NCI-H2029 treated with DMSO at 0.1 percent for 48 hours (cell line): ENCODE measurements at places on chromosomes 11 and 22.

- DNase-seq: no peak
These were observed 3.4 kb upstream of the FADS1 start for GRCh38 chr11:61820174-61820573.

GRCh38 chr22:40593460-40594273 lies 42.9 kb downstream of the MRTFA start:
- DNase-seq: no peak

DNA sequence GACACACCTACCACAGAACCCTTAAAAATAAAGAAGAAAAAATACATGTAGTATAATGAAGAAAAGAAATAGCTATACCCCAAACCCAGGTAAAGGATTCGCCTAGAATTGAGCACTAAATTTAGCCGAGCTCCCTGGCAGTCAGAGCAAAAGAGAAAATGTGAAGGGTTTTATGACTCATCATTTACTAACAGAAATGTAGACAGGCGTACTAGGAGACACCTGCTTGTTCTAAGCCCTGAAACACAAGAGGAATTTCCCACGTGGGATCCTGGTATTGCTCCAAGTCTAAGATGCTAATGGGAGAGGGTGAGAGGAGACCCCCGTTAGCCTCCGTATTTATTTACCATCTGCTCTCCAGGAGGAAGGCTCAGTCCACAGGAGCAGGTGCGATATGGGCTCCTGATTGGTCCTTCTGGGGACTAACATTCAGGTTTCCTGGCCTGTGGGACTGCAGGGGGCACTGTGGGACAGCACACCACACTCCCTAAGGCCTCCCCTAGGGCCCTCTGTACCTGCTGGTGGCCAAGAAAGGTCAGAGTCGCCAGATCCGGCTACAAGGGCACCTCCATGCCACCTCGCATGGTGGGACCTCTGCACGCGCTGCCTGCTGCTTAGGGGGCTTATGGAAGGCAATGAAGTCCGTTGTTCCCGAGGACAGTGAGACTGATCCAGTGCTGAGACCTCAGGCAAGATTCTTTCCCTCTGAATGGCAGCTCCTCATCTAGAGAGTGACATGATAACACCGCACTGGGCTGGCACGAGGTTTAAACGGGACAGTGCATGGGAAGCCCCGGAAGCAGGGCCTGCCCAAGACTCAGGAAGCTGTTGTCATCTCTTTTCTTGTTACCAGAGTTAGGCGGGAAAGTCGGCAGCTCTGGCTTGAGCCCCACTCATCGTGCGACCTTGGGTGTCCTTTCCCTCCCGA lies 25.8 kb downstream of the KCNC1 start:
- DNase-seq: peak; percentile 89

- no peak for DNase-seq
These were observed 477.8 kb downstream of the BRD1 start for GRCh38 chr22:49349841-49350381.

GRCh38 chr11:78161962-78162371 lies 22.5 kb upstream of the ALG8 start:
- no peak for DNase-seq

DNA sequence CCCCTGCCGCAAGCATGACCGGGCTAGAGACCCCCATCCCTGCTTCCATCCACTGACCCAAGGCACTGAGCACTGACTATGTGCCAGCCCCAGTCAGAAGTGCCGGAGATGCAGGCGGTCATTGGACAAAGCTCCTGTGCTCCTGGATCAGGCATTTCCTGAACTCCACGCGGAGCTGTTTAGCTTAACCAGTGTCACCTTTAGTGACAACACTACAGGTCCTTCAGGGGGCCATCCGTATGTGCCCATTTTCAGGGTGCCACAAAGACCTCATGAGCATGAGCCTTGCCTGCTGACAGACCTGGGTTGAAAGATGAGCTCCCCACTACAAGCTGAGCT lies 63.0 kb upstream of the FGF3 start:
- no peak for DNase-seq

DNA sequence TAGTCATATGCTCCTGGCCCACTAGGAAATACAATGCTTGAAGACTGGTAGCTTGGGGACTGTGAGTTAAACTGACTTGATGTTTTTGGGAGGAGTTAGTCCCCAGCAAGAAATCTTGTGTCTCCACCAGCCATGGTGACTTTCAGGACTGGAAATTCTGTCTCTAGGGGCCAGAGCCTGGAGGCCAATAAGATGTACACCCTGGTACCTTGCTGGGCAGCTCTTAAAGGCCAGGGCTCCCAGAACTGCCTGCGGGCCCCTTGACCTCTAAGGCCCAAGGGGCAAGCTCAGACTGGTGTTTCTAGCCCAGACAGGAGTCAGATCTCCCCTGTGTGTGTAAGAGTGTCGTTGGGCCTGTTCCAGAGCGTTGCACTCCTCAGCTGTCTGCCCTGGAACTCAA lies 128.7 kb upstream of the C11orf58 start:
- no peak for DNase-seq

DNA sequence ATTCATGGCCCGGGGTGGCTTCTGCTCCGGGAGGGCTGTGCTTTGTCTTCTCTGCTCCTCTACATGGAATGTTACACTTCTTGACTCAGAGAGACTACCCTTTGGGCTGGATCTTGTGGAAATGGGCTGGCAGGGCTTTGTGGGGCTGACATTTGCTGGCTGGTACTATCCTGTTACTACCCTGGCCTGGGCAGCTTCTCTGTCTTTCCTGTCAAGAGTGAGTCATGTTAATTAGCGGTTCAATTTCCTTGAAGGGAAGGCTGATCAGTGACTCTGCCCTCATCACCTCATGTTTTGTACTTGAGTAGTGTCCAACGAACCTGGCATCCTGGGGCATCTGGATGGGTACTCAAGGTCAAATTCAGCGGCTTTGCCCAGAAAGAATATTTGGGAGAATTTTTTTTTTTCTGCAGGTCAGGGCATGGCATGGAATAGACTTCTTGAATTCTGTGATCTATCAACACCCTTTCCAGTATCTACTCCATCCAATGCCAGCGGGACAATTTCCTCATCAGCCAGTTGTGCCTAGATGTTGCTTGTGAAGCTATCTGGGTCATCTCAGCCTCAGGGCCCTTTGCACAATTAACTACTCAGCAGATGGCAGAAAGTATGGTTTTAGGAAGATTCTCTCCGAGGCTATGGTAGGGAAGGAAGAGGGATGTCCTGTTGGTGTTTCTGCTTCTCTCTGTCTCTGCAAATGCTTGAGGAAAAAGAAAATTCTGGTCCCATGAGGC lies 140.5 kb upstream of the PLET1 start:
- DNase-seq: no peak

- DNase-seq: no peak
These were observed 71.7 kb upstream of the EIF3M start for GRCh38 chr11:32511926-32512325.

DNA sequence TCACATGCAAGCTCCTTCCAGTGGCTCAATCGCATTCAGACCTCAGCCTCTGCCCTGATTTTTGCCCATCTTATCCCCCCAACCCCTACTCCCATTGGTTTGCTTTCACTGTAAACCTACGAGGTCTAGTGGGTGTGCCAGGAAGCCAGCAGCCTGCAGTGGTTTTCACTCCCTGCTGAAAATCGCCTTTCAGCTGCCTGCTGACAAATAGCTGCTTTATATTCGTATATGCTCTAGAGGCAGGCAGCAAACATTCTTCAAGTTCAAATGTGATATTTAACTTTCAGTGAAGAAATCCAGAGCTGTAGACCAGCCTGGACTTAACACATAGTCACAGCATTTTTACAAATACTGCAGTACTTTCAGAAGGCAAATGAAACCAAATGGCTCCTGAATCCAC lies 92.8 kb upstream of the APOA1 start:
- DNase-seq: no peak

- DNase-seq: peak; percentile 36
These were observed 52.5 kb upstream of the SUSD2 start for GRCh38 chr22:24128631-24129262.

DNA sequence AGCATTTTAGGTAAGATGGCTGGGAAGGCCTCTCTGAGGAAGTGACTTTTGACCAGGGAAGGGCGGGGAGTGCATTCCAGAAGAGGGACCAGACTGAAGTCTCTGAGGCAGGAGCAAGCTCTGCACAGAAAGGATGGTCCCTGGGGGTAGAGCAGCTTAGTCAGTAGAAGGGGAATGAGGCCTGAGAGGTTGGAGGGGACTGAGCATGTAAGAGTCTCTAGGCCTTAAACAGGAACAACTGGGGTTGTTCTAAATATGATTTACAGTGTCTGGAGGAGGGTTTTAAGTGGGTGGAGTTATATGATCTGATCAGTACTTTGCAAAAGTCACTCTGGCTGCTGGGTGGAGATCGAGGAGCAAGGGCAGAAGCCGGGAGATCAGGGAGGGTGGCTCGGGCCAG lies 31.7 kb upstream of the TEF start:
- no peak for DNase-seq

DNA sequence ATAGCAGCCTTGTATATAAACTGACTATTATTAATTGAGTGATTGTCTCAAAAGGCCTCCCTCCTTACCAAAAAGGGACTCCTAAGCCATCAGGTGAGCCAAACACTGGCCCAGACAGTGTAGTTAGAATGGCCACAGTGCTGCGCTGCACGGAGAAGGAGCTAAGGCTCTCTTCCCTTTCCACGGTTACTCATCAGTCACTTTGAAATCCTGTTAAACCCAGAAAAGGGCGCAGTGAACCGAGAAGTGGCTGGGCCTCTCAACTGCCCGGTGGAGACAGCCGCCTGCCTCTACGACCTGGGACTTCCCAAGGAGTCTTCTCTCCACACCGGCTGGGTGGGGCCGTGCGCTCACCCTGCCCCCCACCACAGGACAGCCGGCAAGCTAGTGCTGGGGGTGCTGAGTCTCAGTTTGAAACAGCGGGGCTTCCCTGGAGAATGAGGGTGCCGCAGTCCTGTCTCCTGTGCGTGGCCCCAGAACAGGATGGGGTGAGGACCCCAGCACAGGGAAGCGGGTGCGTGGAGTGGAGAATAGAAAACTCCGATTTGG lies 1.3 kb downstream of the MYH9 start:
- DNase-seq: peak; percentile 85

DNA sequence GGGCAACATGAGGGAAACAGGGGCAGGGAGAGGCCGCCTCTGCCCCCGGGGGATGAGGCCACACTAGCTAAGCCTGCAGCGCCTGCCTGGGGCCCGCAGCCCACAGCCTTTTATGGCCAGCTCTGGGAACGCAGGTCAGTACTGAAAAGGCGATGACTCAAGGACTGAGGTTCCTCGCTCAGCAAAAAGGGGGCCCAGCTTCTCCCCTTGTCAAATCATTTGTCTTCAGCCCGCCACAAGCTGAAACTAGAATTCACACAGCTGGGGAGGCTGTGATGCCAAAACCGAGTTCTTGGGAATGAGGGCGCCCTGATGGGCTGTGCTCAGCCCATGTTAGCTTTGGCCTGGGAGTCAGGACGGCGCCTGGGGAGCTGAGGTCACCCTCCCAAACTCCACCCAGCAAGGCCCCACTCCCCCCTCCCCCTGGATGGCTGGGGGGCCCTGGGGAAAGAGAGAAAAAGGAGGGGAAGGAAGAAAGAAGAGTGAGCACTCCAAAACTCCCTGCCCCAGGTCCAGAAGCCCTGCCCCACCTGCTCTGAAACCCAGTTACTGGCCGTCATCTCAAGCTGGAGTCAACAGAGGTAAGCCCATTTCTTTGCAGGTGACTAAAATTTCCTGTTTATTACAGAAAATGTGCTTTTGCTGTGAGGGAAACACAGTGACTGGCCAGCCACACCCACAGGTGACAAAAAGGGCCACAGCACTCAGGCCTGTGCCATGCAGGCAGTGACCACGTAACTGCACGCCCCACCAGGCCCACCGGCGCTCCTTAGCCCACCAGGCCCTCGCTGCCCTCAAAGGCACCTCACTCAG lies 13.7 kb downstream of the EHD1 start:
- DNase-seq: no peak

DNA sequence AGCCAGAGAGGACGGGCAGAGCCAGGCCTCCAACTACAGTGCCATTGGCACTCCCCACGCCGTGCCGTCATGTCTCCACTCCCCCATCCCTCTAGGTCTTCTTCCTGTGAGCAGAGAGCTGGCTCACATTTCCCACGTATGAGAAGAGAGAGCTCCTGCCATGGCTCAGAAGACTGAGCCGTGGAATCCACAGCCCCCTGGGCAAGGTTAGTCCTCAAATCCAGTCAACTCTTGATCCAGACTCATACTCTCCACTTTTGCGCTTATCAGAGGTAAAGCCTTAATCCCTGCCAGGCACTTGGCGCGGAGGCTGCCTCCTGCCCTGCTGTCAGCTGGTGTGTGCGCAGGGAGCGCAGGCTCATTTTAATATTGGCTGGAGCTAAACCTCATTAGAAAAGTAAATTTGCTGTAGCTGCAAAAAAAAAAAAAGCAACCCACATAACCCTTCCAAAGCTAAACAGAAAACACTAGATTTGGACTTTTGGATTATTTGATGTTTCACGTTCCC lies 4.7 kb downstream of the B3GAT1 start:
- DNase-seq: no peak

DNA sequence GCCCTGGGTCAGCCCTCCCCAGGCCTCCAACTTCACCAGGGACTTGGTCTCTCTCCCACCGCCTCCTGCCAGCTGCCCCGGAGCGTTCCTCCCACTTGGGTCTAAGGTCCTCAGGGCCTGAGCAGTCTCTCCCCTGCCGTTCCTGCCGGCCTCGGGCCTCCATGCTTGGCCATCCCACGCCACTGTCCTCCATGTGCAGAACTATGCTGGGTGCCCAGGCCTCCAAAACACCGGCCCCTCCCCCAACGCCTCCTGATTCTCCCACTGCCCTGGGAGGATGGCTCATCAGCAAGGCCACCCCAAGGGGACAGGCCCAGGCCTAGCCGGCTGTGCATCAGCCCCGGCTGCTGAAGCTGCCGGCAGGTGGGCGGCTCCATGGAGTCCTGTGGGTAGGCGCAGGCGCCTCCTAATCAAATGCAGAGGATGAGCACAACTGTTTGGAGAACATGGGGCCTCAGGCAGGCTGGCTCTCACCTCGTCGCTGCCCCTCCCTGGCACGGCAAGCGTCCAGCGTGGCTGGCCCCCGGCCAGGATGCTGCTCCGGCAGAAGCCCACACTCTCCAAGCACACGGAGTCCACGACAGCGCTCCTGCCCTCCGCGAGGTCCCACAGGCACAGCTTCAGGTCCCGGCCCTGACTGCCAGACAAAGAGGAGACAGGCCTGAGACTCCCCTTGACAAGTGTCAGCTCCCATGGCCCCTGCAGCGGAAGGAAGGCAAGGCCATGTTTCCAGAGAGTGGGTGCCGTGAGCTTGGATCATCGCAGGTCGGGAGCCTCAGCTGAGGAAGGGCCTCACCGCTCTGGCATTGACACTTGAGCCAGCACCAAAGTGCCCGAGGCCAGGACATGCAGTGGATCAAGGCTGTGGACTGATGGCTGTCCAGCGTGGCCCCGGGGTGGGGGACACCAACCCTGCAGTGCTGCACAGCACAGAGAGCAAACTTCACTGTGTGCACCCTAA lies 42.6 kb downstream of the GNB1L start:
- no peak for DNase-seq

- DNase-seq: no peak
These were observed 40.1 kb upstream of the RFPL3 start for GRCh38 chr22:32317524-32317923.

- DNase-seq: no peak
These were observed 18.9 kb upstream of the C11orf96 start for GRCh38 chr11:43923406-43924111.
